ENCODE measurements at places on chromosomes 1 and 21.

- no peak for DNase-seq
Observed at GRCh38 chr1:176540428-176540827, 77.5 kb downstream of the PAPPA2 start.

GRCh38 chr1:118335331-118335732 is 150.3 kb upstream of the SPAG17 start:
- no peak for DNase-seq

- no peak for DNase-seq
Observed at GRCh38 chr1:33640114-33640660, 167.7 kb downstream of the ZSCAN20 start.

GRCh38 chr1:90721210-90722194 is 4.4 kb upstream of the BARHL2 start:
- peak; percentile 70 for DNase-seq

- DNase-seq = no peak
Observed at GRCh38 chr1:22717037-22717760, 6.6 kb downstream of the EPHB2 start.

DNA sequence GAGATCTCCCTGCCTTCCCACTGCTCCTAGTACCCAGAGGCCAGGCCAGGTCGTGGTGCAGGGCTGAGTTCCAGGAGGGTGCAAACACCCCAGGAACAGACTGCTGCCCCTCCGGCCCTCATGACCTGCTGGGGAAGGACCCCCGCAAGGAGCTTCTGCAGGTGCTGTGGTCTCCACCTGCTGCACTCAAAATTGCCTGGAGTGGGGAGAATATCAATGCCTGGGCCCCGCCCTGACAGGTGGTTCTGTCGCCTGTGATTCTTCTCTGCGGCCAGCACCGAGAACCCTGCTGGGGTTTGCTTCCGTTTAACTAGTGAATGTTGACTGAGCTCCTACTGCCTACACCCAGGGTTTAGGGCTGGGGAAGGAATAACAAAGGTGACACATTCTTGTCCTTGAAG is 2.1 kb upstream of the TFF3 start:
- no peak for DNase-seq

- DNase-seq = no peak
Observed at GRCh38 chr1:180386745-180387367, 115.5 kb downstream of the ACBD6 start.

- DNase-seq = no peak
Observed at GRCh38 chr1:31657972-31658510, 13.4 kb upstream of the PEF1 start.

GRCh38 chr1:70843452-70843851 is 204.2 kb downstream of the PTGER3 start:
- DNase-seq = no peak

DNA sequence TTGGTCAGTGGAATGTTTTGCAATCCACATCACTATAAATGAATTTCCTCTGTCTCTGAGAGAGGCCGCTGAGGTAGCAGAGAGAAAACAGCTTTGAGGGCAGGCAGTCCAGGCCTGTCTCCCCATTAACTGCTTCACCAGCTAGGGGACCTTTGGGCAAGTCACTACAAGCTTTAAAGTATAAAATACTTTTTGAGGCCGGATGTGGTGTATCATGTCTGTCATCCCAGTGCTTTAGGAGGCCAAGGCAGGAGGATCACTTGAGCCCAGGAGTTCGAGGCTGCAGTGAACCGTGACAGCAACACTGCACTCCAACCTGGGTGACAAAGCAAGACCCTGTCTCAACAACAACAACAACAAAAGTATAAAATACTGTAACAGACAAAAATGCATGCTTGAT is 6.4 kb downstream of the IL6R start:
- no peak for DNase-seq

- DNase-seq = no peak
Observed at GRCh38 chr21:37153935-37154350, 80.9 kb downstream of the TTC3 start.

- DNase-seq = no peak
Observed at GRCh38 chr1:56806804-56807203, 12.4 kb downstream of the FYB2 start.

- DNase-seq = no peak
Observed at GRCh38 chr1:229778794-229779193, 152.7 kb downstream of the URB2 start.

GRCh38 chr1:58251430-58252073 is 295.0 kb downstream of the OMA1 start:
- peak; percentile 3 for DNase-seq

DNA sequence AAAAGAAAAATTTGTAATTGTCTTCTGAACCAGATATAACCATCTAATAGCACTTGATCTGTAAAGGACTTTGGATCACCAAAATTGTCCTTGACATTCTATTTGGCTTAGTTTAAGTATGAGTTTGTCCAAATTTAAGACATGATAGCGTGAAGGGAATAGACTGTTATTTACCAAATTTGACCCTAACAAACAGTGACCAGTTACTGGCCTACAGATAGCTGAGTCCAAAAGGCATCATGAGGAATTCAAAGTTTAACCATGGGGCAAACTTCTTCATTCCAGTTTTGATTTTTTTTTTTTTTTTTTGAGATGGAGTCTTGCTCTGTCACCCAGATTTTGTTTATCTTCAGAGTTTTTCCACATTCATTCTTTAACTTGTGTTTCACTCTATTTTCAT is 38.5 kb downstream of the CLIC4 start:
- DNase-seq = no peak

- DNase-seq = peak; percentile 13
Observed at GRCh38 chr1:101136739-101137138, 100.1 kb upstream of the S1PR1 start.

DNA sequence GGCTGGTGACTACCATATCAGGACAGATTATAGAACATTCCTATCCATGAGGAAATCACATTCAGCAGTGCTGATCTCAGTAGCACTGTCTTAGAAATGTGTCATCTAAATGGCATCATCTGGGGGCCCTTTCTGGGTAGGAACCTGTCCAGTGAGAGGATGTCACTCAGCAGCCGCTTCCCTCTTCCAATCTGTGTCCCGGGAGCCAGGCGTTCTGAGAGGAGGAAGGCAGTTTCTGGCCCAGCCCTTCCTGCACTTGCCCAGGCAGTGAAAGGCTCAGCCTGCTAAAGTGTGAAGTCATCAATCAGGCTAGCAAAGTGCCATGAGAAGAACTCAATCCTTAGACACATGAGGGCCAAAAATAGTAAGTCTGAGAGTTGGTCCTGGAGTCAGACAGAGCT is 25.6 kb downstream of the RAB4A start:
- no peak for DNase-seq

- peak; percentile 34 for DNase-seq
Observed at GRCh38 chr1:20233394-20233793, 47.1 kb upstream of the PLA2G2C start.
